CMK (cell line): ENCODE measurements at places on chromosomes 5 and 9.

- no peak for DNase-seq
Measured at GRCh38 chr9:89603767-89604665, 796 bp upstream of the GADD45G start.

GRCh38 chr9:104868303-104868686 is 59.7 kb downstream of the ABCA1 start:
- no peak for DNase-seq

- no peak for DNase-seq
Measured at GRCh38 chr5:133848341-133848811, 120.0 kb downstream of the C5orf15 start.

DNA sequence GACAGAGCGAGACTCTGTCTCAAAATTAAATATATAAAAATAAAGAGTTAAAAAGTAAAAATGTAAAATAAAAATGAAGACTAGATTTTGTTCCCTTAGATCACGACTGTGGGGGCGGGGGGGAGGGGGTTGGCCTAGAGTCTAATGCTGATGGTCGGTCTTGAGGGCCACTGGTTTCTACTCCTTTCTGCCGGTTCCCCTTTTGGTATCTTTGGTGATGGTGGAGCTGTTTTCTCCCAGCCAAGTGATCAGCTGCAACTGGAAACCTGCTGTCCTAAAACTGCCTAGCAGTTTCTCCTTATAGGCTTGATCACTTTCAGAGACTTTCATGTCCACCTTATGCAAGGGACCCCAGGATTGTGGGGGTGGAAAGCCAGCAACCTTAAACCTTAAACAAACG is 1.1 kb downstream of the SRD5A1 start:
- no peak for DNase-seq
